Activated naive CD4-positive, alpha-beta T cell treated with anti-CD3 and anti-CD28 coated beads for 36 hours (primary cell): ENCODE measurements at places on chromosomes 5 and 9. TPM values are rescaled to one million over a fixed set of nuclear protein-coding genes. Genes with fewer than 3 reads are reported as not detected.

AHRR gene
- 4.1 TPM for total RNA-seq

CATSPER3 gene
- not detected for total RNA-seq

GRCh38 chr9:26527931-26528330, 364.7 kb downstream of the CAAP1 start:
- H3K4me3 ChIP-seq, result no peak overlapping the region
- H3K27ac ChIP-seq, result no peak overlapping the region
- H3K27me3 ChIP-seq, result no peaks in the 10 kb centered on the region
- H3K4me1 ChIP-seq, result no peaks in the 10 kb centered on the region

DNA sequence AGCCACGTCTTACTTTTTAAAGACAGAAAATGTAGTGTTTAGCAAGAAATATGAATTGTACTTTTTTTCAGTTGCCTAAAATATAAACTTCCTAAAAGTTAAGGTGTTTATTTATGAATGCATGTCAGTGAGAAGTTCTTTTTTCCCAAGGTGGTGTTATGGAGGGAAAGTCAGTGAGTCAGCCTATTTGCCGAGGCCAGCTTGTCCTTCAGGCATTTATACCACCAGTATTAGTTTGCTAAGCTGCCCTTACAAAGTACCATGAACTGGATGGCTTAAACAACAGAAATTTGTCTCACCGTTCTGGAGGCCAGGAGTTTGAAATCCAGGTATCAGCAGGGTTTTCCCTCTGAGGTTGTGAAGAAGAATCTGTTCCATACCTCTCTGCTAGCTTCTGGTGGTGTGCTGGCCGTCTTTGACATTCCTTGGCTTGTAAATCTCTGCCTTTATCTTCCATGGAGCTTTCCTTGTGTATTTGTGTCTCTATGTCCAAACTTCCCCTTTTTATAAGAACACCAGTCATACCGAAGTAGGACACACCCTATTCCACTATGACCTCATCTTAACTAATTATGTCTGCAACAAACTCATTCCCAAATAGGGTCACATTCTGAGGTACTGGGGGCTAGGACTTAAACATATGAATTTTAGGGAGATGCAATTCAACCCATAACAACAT, 38.4 kb downstream of the PRKACG start:
- DNase-seq, result no peak
- no peak overlapping the region for H3K4me3 ChIP-seq
- no peak overlapping the region for H3K27ac ChIP-seq
- H3K27me3 ChIP-seq, result peaks cover 7% of the 10 kb centered on the region
- no peaks in the 10 kb centered on the region for H3K36me3 ChIP-seq

DNA sequence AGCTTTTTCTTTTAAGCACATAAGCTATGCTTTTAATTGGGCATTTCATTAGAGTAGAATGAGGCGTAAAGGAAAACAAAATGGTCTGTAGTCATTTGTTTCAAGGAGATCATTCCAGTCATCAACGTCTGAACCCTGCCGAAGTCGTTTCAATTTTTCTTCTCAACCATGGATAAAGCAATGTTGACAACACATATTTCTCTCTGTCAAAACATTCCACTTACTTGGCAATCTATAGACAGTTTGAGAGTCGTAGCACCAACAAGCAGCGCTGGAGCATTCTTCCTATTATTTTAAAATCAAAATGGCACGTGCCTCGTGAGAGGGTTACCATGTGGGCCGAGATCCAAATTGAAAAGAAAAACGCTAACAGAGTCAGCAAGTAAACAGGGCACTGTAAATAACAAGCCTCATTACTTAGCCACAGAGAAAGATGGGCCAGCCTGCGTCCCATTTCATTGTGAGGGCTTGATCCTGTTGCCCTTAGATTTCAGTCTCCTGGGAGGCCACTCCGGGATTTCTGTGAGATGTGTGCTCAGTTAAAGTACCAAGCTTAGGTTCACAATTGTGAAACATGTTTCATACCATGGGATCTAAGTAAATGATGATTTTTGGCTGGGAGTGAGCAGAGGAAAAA, 422.9 kb downstream of the DTWD2 start:
- no peak for DNase-seq
- no peaks in the 10 kb centered on the region for H3K27me3 ChIP-seq
- H3K36me3 ChIP-seq, result no peaks in the 10 kb centered on the region
- H3K4me1 ChIP-seq, result no peaks in the 10 kb centered on the region
- H3K27ac ChIP-seq, result no peak overlapping the region
